ENCODE measurements at places on chromosomes 1 and 21.

- no peak for DNase-seq
Observed at GRCh38 chr21:34357889-34358288, 5.9 kb upstream of the KCNE2 start.

DNA sequence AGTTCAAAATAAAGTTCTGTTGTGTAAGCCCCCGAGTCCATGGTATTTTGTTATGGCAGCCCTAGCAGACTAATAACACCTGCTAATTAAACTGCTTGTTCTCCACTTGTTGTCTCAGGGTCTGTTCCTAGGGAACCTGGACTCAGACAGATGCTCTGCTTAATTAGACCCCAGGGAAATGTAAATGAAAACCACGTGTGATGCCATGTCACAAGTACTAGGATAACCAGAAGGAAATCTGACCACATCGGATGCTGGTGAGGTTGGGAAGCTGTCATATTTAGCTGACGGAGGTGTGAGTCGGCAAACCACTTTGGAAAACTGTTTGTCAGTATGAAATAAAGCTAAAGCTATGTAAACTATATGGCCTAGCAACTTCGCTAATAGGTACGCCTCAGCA is 19.6 kb downstream of the EDN2 start:
- no peak for DNase-seq

DNA sequence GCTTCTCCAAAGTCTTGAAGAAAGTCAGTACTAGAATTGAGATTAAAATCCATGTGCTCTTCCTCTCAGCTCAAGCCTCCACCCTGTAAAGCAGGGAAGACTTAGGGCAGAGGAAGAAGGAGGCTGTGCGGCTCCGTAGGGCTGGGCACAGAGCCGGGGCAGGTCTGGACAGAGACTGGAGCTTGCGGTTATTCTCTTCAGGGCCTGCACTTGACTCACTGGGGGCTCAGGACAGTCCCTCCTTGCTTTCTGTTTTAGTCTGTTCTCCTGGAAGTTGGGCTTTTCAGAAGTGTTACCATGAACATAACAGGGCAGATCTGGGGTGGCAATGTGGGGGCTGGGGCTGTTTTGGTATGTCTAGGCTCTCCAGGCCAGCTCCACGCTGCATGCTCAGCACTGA is 21.6 kb upstream of the TRABD2B start:
- DNase-seq = no peak

DNA sequence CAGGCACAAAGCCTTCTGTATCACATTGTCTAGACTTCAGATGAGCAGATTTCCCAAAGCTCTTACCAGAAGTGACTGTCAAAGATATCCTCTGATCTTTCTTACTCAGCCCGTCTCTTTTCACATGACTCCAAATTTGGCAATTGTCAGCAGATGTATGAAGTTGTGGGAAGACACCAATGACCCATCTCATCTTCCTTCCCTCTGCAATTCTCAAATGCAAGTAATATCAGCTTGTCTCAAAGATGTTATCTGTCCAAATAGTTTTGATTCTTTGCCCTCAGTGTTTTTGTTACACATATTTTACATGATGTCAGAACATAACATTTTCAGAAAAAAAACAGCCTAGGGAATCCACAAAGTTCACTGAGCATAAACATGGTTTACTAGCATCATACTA is 45.1 kb upstream of the RGS2 start:
- DNase-seq = no peak

DNA sequence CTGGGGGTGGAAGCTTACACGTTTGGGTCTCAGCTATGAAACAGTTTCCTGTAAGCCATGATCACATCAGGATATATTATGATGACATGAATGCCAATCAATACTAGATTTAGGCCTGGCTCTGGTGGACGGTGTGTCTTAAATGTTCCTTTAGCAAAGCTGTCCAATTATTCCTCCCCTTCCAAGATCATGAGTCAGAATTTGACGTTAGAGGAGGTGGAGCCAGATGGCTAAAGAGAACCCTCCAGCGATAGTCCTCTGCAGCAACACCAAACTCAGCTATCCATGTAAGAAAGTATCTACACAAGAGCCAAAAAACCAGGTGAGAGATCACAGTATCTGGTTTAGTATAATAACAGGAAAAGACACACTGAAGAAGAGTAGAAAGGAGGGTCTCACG is 47.8 kb downstream of the PACC1 start:
- DNase-seq = no peak

- no peak for DNase-seq
Observed at GRCh38 chr21:38175306-38175705, 81.5 kb upstream of the KCNJ15 start.

GRCh38 chr1:32392325-32392724 is 1.9 kb downstream of the BSDC1 start:
- no peak for DNase-seq

DNA sequence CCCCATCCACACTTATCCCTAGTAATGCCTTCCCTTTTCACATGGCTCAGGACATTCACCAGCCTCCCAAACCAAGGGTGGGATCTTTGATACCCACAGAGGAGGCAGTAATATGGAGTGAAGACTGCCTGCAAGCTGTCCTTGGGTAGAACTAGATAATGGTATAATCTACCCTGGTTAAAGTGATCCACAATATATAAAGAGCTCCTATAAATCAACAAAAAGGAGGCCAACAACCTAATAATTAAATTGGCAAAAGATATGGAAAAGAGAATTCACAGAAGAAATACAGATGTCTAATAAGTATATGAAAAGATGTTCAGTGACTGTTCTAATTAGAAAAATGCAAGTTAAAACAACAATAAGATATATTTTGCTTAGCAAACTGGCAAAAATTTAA is 30.7 kb upstream of the SPOCD1 start:
- DNase-seq = no peak

DNA sequence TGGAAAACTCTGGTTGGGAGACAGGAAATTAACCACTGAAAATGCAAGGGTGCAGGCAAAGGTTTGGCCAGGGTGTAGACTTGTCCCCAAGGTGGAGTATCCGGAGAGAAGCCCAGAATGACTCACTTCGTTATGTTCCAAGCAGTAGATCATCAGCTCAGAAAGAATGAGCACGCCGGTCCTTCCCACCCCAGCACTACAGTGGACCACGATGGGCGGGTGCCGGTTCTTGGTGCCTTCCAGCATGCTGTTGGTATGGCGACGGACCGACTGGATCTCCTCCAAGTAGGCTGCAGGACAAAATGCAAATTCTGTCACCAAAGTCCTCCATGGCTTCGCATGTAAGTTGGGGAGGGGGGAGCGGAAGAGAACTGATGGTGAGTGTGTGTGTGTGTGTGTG is 83.4 kb downstream of the SMYD2 start:
- no peak for DNase-seq

DNA sequence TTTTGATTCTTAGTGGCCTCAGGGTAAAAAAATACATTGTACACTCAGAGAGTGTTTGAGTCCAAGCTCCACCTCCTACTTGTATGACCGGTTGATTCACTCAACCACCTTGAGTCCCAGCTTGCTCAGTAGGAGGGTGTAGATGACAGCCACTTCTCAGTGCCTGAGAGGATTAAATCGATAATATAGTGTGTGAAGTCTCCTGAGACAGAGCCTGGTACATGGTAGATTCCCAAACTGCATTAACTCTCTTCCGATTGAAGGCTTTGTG is 38.4 kb downstream of the NCMAP start:
- DNase-seq = no peak

DNA sequence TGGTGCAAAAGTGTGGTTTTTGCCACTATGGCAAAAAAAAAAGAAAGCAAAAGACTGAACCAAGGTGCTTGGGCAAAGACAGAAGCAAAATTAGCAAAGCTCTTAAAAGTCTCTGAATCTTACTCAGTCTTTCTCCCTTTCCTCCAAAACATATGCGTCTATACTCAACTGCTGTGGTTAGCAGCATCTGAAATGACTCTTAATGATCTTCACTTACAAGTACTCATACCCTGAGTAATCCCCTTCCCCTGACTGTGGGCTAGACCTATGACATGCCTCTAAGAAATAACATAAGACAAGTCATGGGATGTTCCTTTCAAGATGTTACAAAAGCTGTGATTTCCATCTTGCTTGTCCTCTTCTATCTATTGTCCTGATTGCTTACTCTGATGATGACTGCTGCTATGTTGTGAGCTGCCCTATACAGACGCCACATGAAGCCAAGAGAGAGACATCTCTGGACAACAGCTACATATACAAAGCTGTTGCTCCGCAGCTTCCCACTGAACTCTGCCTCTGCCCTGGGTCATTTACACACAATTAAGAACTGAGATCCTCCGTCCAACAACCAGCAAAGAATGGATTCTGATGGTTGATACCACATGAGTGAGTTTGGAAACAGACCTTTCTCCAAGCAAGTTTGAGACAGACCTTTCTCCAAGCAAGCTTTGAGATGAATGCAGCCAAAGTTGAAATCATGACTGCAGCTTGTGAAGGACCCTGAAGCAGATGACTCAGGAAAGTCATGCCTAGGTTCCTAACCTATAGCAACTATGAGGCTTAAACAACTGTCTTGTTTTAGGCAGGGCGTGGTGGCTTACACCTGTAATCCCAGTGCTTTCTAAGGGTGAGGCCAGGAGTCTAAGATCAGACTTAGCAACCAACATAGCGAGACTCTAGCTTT is 55.2 kb downstream of the PUM1 start:
- DNase-seq = no peak

- no peak for DNase-seq
Observed at GRCh38 chr1:163610486-163610885, 288.7 kb downstream of the NUF2 start.

GRCh38 chr1:164731161-164731876 is 172.3 kb downstream of the PBX1 start:
- no peak for DNase-seq
